T1000 (cell line): ENCODE measurements at places on chromosomes 16 and 17.

DNA sequence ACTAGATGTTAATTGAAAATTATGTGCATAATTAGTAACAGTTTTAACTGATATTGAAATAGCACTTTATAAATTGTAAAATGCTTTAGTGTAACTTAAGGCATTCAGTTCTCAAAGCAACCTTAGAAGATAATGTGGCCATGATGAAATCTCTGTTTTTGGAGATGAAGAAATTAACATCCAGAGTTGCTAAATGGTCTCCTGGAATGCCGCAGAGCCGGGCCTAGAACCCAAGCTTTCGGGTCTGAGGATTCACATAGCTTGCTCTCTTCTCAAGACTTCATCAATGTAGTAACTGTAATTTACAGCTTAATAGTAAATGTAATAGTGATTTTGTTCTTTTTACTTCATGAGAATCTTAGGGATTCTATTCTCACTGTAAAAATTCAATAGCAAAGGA is 272.3 kb downstream of the HS3ST3A1 start:
- DNase-seq: no peak

- DNase-seq: no peak
Measured at GRCh38 chr17:15967706-15968399, 22.9 kb downstream of the ADORA2B start.

- DNase-seq: no peak
Measured at GRCh38 chr17:7910281-7910680, 5.8 kb downstream of the RNF227 start.

DNA sequence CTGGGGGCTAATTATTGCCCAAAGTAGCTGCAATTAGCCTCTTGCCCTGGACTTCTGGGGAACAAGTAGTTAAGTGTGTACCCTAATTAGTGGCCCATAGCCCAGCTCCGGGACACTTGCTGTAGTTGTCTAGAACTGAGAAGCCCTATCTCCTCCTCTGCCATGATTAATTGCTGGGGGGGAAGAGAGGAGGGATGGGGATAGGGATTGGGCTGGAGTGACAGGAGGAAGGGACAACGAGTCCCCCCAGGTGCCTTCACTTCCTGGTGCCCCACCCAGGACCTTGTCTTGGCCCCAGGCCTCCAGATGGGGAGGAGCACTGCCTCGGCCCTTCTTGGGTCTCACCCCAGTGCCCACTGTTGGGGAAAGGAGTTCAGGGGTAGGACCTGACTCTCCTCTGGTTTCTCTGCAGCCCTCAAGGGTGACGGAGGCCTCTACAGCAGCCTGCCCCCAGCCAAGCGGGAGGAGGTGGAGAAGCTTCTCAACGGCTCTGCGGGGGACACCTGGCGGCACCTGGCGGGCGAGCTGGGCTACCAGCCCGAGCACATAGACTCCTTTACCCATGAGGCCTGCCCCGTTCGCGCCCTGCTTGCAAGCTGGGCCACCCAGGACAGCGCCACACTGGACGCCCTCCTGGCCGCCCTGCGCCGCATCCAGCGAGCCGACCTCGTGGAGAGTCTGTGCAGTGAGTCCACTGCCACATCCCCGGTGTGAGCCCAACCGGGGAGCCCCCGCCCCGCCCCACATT is 17.4 kb downstream of the NGFR start:
- no peak for DNase-seq

DNA sequence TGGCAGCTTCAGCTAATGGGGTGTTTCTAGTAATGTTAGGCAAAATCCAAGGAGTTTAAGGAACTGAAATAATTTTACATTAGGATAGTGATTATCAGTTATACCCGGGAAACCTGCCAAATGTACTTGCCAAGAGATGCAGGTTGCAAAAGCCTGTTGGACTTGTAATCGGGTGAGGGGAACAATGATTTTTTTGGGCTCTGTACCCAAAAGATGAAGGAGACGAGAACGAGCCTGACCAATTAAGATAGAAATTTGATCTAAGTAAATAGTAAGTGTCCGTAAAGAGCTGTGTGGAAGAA is 56.3 kb upstream of the ARL4D start:
- DNase-seq: no peak

GRCh38 chr16:68219725-68220351 is 16.1 kb downstream of the ESRP2 start:
- no peak for DNase-seq

DNA sequence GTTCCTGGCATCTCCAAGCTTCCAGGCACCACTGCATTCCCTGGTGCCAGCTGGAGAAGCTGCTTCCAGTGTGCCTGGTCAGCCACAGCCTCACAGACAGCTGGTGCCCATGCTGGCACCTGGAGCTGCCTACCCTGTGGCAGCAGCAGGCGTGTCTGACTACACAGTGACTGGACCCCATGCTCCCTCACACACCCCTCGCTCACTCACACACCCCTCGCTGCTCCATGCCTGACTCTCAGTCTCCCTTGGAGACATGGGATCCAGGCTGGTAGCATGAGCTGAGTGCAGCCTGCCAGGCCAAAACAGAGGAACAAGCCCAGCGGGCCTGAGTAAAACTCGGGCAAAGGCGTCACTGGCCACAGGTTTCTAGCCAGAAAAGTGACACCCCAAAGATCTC is 59.1 kb upstream of the SMIM36 start:
- no peak for DNase-seq
